ENCODE measurements at places on chromosomes 5 and 9.

DNA sequence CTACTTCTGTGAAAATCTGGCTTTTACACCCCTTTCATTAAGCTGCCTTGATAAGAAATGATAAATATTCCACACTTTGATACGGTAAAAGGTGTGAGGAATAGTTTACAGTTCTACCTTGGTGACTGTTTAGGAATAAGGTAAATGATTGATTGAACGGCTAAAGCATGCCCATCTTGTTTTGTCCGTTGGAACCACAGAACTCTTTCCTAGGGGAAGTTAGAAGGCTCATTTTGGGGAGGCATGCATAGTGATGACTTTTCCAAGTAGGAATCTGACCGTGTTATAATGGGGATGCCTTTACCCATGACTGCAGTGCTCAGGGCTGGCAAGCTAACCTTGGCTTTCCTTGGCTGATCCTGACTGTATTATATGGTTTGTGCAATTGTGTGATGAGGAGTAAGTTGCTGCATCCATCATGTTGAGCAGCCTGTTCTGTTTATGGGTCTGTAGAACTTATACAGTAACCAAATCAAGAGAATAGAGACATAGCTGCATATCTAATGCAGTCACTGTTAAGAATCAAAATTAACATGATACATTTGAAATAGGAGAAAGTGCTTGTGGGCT is 24.5 kb downstream of the PCSK5 start:
- DNase-seq: no peak

- DNase-seq: no peak
Observed at GRCh38 chr5:1460054-1460682, 14.9 kb upstream of the SLC6A3 start.

GRCh38 chr9:87461256-87461655 is 36.4 kb upstream of the DAPK1 start:
- no peak for DNase-seq

DNA sequence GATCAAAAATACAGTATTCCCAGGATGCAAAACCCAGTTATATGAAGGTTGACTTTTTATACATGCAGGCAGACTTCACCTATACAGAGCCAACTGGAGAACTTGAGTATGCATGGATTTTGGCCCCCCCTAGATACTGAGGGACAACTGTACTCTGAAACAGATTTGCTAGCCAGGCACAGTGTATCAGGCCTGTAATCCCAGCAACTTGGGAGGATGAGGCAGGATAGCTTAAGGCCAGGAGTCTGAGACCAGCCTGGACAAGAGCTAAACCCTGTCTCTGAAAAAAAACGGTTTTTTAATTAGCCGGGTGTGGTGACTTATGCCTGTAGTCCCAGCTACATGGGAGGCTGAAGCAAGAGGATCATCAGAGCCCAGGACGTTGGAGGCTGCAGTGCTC is 21.9 kb downstream of the PTBP3 start:
- DNase-seq: no peak
